ENCODE measurements at places on chromosomes 7 and 10.

DNA sequence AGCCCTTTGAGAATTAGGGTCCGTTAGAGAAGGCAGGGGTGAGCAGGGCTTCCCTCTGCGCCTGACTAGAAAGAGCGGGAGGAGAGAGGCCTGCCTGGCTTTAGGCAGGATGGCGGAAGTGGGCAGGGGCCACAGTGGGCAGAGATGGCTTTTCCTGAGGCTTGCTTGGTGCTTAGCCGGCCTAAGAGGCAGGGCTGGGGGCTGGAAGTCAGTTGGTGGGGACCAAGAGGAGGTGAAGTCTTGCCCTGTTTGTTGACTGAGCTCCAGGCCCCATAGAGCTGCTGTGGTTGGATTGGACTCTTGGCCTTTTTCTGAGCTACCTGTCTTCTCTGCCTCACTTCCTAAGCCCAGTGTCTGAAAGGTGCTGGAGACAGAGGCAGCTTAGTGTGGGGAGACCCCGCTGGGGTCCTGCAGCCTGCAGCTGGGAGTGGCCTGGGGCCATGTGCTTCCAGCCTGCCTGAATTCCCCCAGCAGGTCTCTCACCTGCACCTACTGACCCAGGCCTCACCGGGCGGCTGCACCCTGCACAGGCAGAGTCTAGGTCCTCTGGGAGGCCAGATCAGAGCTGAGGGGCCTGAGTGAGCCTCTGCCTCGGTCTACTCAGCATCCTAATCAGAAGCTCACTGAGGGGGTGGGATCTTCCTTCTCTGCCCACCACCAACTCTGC, 4.8 kb downstream of the FAM241B start:
- no peak for DNase-seq

DNA sequence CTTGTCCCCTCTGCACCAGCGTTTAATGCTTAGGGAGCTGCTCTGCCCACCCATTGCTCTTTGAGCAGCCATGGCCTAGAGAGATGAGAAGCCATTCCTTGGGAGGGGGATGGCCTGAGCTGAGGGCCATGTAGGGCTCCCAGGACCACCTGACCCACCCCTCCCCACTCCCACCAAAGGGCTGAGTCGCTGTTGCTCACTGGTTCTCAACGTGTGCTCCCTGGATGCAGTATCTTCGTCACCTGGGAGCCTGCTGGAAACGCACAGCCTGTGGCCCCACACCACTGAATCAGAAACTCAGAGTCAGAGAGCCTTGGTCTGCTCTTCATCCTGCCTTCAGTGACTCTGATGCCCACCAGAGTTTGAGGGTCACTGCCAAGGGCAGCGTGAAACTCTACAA, 37.0 kb downstream of the VWA2 start:
- no peak for DNase-seq

- DNase-seq = peak; percentile 75
Measured at GRCh38 chr10:15209827-15210509, 41.5 kb upstream of the NMT2 start.

GRCh38 chr10:9636216-9636615, 1381.5 kb upstream of the CELF2 start:
- DNase-seq = no peak

- no peak for DNase-seq
Measured at GRCh38 chr7:1649751-1650326, 20.2 kb upstream of the ELFN1 start.

- DNase-seq = no peak
Measured at GRCh38 chr10:83625831-83626360, 513.4 kb upstream of the GHITM start.

- no peak for DNase-seq
Measured at GRCh38 chr7:92797693-92798092, 38.7 kb downstream of the CDK6 start.

GRCh38 chr10:48340734-48341133, 34.3 kb downstream of the MAPK8 start:
- DNase-seq = no peak

DNA sequence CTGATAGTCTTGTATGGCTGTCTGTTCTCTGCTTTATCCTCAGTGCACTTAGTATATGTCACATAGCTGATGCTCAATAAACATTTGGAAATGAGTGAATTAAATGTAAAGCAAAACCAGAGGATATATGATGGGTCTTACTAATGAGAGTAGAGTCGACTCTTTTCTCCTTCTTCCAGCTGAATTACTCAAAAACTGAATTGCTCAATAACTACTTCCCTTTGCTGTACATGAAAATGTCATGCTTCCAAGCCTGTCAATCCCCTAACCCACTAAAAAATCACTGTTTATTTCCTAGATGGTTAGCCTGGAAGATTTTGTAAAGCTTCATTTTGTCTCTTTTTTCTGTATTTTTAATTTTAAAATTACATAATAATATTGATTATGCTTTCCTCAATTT, 88.0 kb downstream of the OR13A1 start:
- DNase-seq = no peak

DNA sequence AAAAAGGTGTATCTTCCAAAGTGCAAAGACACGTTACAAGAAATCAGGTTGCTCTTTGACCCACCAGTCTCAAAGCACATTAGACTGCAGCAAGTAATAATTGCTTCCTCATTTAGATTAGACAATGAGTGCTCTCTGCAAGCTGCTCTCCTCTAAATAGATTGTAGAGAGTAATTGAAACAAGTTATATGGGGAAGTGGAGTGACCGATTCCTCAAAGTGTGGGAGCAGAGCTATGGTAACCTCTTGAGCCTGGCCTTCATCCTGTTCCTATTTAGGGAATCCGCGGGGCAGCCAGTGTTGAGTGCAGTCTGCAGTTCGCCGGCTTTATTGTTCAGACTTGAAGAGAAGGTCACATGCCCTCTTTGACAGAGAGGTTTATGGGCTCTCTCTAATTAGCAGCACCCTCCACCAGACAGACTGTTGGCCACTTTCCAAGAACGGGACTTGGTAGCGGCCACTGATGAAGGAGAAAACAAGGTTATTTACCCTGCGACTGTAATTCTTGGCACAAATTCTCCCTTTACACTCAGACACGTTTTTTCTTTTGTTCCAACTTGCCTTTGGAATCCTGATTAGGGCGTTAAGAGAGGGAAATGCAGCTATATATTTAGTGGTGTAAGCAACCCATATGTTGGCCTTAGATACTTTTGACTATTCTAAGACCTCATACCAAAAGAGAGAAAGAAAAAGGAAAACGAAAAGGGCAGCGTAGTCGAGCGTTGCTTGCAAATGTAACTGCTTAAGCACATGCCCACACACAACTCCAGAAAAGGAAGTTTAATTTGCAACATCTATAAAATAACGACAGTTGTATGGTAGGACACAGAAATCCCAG, 107.5 kb downstream of the REEP3 start:
- DNase-seq = no peak

GRCh38 chr10:45442662-45443061, 68.6 kb downstream of the ALOX5 start:
- no peak for DNase-seq

DNA sequence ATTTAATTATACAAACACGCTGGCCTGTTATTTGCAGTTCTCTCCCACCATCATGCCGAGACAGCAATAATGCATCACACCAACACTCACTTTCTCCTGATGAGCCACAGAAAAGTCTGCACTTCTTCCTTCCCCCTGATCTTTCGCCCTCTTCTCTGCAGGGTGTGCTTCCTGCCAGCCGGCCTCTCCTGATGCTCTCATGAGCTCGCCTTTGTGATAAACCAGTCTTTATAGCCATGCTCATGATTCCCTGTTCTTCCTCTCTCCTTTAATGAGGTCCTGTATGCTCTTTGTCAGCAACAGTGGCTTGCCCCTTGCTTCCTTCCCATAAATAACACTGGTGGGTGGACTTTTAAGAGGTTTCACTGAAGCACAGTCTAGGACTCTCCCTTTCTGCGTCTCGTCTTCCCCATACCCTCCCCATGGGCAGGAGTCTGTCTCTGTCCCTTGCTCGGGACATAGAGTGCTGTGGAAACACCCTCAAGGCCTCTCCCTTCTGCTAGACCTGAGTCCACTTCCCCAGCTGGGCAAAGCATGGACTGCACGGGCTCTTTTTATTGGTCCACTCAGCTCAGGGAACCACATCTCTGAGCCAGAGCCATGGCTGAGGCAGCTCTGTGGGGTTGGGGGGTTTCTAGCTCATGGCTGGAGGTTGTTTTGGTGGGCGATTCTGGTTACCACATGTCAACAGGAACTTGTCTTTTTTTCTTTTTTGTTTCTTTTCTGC, 133.9 kb downstream of the C10orf105 start:
- no peak for DNase-seq

GRCh38 chr7:148507787-148508186, 82.8 kb upstream of the C7orf33 start:
- DNase-seq = no peak

- no peak for DNase-seq
Measured at GRCh38 chr10:27192284-27192683, 37.1 kb downstream of the MASTL start.

DNA sequence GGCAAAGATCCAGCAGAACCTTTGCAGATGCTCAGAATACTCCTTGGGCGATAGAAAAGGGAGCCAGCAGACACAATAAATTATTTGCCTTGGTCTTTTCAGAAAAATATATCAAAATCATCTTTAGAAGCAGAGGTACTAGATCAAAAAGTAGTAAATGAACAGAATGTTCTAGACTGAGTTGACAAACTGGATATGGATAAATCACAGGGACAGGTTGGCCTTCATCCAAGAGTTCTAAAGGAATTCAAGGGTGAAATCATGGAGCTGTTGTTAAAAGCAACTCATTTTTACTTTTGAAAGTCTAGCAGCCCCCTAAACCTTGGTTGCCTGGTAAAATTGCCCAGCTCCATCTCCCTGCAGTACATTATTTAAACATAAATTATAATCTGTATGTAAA, 99.1 kb downstream of the PLCE1 start:
- no peak for DNase-seq

DNA sequence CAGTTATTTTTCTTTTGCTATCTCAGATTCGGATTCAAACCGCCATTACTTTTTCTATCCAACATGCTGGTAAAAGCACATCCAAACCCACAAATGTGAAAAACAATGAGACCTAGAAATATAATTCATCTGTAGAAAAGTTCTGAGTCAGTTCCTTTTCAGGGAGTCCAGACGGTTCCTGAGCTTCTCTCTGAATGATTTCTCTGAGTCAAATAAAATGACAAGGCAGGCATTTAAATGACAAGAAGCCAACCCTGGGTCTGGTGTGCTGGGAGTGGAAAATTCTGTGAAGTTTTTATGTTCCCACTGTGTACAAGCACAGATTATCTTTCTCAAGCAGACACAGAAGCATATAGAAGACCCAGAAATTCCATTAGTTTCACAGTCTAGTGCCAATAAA, 96.3 kb upstream of the ANKRD1 start:
- no peak for DNase-seq

DNA sequence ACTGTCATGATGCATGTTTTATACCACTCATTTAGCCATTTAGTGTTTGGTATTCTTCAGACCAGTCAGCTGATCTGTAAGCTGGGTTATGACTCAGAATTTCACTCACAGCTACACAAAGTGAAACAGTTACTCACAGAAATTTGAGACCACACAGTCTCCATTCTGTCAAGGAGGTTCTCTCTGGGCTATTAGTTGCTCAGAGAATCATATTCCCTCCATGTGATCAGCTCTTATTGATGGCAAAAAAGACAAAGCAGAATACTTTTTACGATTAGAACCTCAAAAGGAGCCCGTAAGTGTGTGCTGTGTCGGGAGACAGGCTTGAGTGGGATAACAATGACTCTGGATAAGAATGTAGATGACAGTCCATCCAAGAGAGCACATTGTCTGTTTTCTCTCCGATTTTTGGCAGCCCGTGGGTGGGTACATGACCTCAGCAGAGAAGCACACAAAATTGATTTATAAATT, 277.6 kb upstream of the SORCS1 start:
- no peak for DNase-seq

DNA sequence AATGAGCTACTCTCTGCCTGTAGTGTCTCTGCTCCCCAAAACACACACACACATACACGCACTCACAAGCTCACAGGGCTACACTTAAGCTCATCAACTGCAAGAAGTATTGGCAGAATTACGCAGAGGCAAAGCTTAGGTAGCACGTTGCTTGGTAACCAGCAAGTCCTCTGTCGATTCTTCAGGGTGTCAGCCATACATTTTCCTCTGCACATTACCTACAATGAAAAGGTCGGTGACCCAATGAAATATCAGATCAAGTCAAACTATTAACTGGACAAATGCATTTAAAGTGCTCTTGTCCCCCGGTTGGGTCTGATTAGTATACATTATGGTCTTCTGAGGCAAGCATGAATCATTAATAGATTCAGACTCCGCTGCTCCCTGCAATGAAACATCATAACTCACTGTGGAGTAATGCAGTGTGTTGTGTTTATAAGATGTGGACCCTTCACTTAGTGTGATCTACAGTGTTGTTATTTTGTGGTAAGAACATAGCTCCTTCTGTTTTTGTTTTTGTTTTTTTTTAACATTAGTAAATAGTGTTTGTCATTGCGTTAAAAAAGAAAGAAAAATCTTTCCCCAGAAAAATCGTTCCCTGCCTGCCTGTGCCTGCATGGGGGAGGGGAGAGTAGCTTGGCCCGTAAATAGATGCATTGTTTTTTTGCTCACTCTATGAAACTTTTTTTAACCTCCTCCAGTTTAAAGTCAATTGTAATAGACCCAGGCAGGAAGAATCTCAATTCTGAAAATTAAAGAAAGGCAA, 325.5 kb downstream of the SFMBT2 start:
- DNase-seq = no peak

- DNase-seq = no peak
Measured at GRCh38 chr10:121536310-121536913, 61.8 kb downstream of the FGFR2 start.

- no peak for DNase-seq
Measured at GRCh38 chr7:150450491-150451001, at the start of gene GIMAP8. Gene GIMAP8 (plus strand): TSS chr7:150450630. CDS start chr7:150466699, 16,069 bp downstream.

DNA sequence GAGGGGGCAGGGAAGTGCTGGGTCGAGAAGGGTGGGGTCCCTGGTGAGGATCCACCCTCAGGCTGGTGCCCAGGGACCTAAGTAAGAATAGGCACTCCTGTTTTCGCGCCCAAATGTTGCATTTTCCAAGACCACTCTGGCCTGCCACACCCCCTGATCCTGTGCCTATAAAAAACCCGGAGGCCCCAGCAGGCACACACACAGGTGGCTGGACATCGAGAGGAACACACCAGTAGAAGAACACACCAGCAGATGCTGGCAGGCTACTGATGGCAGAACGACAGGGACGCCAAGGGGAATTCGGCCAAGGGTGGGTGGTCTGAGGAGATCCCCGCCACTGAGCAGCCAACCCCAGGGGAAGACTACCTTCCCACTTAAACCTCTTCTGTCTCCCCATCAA, 633.9 kb upstream of the POT1 start:
- no peak for DNase-seq

- DNase-seq = no peak
Measured at GRCh38 chr7:94971051-94971867, 63.9 kb downstream of the PPP1R9A start.

GRCh38 chr10:14423111-14423744, 92.5 kb upstream of the FRMD4A start:
- no peak for DNase-seq

- DNase-seq = no peak
Measured at GRCh38 chr10:51698473-51699063, 827 bp downstream of the CSTF2T start.

Measured in activated CD8-positive, alpha-beta memory T cell treated with anti-CD3 and anti-CD28 coated beads for 1 hour (primary cell).